ENCODE measurements at places on chromosomes 16 and 17.
A peak's percentile ranks its signal among the peaks of the same experiment; 100 is the strongest.

DNA sequence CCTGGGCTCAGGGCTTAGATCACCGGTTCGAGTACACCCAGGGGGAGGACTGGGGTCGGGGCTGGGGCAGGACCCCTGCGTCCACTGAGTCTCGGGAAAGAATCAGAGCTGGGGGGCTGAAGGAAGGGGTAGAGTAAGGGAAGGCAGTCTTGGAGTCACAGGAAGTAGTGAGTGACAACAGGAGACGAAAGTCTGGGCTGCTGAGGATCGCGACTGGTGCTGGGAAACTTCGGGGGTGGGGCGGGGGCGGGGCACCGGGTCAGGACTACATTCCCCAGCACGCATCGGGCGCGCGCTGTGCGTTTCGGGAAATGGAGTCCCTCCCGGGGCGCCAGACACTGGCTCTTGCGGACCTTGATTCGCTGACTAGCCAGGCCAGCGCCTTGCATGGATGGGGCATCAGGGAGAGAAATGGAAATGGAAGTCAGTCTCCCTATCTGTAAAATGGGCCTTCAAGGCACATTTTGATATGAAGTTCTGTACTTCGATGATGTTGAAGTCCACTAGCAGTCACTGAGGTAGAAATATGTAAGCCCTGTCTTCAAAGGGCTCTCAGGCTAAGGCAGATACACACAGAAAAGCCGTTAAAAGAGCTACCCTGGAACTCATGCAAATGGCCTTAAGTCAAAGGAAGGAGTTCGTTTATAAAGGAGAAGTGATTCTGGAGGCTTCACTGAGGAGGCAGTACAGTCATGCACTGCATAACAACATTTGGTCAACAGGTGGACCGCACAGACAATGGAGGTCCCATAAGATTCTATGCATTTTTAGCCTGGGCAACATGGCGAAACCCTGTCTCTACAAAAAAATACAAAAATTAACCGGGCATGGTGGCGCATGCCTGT, 697 bp downstream of the CTF1 start:
- peak; percentile 96 for DNase-seq

- peak; percentile 65 for DNase-seq
Observed at GRCh38 chr17:10875984-10876555, 38.2 kb upstream of the PIRT start.

DNA sequence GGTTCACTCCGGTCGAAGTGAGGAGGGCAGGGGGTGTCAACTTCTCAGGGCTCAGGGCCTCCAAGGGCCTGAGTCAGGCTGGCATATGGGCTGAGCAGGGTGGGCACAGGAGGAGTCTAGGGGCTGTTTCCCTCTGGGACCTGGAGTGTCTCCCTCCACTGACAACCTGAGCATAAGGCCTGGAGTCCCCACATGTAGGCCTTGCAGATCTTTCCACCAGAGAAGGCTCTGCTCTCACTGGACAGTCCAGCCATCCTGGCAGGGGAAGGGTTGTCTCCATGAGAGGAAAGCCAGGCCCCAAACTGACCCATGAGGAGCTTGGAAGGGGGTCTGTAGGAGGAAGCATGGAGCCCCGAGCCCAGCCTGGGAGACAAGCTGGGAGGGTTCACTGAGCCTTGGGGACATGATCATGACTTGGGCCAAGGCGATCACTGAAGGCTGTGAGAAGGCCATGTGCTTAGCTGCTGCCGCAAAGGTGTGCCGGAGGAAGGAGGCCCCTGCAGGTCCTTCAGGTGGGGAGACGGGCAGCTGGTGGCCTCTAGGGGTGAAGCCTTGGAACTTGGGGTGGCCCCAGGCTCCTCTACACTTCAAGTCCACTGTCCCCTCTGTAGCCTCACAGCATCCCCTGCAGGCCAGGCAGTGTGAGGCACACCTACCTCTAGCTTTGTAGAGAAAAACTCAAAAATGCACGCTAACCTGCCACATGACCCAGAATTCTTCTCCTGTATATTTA, 9.9 kb downstream of the CMTM2 start:
- DNase-seq = peak; percentile 35

- DNase-seq = no peak
Observed at GRCh38 chr17:4221899-4222659, 41.7 kb downstream of the ANKFY1 start.

DNA sequence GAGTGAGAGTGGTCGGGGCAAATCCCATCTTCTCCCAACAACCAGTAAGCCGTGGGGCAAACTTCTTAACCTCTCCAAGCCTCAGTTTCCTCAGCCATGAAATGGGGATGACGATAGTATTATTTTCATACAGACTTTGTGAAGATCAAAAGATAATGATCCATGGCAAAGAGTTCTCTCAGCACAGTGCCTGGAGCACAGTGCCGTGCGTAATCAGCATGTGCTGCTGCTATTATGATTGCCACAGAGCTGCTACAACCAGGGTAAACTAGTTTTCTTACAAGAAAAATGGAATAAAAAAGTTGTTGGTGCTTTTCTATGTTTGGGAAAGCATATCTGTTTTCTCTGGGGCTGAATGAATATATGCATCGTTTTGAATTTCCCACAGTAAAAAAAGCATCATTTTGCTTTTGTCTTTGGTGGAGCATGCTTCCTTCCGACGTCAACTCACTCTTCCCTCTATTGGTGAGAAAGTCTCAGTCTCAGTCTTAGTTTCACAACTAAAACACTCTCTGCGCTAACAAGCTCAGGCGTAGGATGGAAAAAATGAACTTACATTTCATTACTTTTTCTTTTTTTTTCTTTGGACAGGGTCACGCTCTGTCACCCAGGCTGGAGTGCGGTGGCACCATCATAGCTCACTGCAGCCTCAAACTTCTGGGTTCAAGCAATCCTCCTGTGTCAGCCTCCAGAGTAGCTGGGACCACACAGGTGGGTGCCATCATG, 37.2 kb downstream of the CDK5R1 start:
- no peak for DNase-seq

DNA sequence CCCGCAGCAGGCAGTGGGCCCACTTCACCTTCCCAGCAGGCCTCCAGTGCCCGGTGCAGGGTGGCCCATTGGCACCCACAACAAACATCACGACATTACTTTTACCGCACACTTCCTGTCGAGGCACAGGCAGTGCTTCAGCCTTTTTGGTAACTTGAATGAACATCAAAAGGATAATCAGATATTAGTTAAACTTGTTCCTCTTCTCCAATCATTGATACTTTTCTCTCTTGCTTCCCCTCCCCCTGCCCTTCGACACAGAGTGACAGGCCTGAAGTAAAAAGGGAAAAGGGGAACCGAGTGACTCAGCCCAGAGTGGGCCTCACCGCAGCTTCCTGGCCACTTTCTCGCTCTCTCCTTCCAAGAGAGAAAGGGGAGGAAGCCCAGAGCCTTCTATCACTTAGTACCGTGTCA, 507.0 kb downstream of the MAF start:
- DNase-seq = no peak

DNA sequence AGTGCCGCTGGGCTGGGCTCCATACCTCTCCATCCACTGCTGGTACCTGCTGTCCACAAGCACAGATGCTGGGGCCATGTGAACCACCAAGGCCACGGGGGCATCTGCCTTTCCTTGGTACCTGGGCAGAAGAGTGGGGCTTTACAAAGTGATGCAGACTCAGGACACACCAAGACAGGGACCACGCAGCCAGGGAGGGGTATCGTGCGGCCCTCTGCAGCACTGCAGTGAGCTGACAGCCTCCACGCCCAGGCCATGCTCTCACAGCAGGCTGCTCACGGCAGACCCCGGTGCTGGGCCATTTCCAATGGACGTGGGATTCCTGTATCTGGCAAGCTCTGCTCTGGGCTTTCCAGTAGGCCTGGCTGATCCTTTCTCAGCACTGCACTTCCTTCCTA, 14.4 kb downstream of the ELAC2 start:
- no peak for DNase-seq

DNA sequence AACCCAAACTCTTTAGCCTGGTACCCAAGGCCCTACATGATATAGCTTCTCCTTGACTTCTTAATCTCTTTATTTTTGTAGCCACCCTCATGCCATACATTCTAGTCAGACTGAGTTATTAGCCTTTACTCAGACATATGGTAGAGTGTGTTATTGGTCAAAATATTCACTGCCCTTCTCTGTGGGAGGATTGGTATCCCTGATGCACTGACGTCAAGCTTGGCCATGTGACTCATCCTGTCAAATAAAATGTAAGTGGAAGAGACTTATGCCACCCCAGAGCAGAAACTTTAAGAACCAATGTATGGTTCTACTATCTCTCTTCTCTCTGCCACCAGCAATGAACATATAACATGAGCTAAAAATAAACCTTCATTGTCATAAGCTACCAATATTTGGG, 12.2 kb upstream of the BEAN1 start:
- no peak for DNase-seq

DNA sequence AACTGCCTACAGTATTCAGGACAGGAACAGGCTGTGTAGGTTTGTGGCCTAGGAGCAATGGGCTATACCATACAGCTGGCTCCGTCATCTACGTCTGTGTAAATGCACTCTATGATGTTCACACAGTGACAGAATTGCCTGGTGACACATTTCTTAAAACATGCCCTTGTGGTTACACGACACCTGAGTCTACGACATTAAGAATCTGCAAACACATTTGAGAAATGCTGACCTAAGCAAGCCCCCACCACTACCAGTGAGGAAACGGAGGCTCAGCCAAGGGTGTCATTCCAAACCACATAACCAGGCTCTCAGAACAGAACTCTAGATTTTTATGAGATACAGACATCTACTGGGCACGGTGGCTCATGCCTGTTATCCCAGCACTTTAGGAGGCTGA, 23.5 kb downstream of the USP36 start:
- no peak for DNase-seq

DNA sequence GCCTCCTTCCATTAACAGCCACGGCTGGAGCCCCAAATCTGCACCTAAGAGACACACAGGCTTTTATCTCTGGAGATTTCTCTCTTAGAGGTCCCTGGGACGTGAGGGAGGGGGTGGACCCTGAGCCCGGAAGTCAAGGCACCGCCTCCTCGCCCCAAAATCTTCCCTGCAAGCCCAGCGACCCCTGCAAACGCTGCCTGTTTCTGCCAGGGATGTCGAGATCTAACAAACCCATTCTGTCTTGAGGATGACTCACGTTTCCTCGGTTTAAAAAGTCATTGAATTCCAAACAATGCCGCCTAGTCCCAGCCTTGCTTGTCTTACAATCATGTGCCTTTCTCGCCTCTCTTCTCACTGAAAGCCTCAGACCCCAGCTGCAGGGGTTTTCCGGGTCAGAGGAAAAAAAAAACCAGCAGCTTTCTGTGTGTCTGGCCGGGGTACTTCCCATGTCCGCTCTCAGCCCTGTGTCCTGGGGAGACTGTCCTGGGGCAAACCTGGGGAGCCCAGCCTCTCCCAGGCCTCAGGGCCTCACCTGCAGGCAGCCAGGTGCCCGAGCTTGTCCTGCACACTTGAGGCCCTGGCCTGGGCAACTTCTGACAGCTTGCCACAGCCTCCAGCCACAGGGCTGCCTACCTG, 15.4 kb downstream of the ARL2BP start:
- peak; percentile 77 for DNase-seq

DNA sequence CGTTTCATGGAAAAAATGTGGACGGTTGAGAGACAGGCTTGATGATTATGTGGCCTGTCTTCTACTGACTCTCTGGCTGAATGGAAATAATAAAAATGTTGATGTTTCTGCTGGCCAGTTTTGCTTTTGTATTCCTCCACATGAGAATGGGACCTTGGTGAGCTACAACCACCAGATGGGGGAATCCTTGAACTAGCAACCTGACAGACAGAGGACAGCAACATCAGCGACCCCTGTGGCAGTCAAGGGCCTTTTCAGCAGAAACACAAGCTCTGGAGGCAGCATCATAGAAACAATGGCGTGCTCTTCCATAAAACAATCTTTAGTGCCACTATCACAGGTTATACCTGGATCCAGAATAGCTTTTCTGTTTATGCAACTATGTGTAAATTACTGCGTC, 84.0 kb upstream of the ATP2A3 start:
- DNase-seq = no peak

DNA sequence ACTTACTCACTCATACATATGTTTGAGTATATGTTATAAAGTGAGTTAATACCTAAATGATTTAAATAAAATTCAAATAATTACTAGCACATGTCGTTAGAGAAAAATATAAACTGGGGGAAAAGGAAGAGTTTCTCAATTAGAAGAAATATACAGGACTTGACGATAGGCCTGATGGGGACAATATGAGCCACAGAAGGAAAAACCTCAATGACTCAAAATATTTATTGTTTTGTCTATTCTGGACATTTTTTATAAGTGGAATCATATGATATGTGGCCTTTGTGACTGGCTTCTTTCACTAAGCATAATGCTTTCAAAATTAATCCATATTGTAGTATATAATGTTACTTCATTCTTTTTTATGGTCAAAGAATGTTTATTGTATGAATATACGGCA, 339.2 kb upstream of the PMFBP1 start:
- no peak for DNase-seq

- DNase-seq = no peak
Observed at GRCh38 chr17:32912218-32912897, 15.6 kb upstream of the TMEM98 start.

DNA sequence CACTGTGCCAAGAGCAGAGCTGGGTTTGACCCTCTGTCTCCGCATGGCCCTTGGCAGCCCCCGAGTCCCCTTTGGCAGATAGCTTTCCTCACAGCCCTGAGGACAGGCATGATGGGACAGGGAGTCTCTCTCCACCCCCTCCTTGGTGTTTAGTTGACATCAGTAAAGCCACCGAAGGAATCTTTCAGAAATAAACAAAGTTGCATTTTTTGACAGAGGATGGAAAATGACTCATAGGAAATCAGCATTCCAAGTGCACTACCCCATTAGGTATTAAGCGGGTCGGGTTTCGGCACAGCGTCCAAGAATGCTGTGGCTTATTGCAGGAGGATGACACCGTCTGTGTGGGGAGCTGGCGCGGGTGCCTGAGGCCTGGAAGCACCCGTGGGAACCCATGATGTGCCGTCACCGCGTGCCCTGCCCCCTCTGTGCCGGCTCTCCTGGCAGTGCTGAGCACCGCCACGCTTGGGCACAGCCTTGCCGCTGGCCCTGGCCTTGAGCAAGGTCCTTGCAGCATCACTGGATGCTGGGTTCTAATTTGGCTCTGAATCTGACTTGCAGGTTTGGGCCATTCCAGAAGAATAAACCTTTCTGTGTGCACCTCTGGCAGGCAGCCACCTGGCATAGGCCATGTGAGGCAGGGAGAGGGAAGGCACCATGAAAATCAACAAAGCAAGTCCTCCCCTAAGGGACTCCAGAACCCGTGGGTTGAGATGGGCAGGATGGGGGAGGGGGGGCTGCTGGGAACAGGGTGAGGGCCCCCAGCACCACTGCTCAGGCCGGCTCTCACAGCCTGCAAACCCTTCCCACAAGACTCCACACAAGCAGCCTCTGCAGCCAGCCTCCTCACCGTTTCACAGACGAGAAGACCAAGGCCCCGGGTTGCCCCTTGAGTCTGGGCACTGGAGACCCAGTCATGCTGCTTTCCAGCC, 50.5 kb upstream of the ZNF469 start:
- DNase-seq = peak; percentile 48
